Stromal cell of bone marrow (primary cell): ENCODE measurements at places on chromosomes 5 and 9.
A peak's percentile ranks its signal among the peaks of the same experiment; 100 is the strongest.

DNA sequence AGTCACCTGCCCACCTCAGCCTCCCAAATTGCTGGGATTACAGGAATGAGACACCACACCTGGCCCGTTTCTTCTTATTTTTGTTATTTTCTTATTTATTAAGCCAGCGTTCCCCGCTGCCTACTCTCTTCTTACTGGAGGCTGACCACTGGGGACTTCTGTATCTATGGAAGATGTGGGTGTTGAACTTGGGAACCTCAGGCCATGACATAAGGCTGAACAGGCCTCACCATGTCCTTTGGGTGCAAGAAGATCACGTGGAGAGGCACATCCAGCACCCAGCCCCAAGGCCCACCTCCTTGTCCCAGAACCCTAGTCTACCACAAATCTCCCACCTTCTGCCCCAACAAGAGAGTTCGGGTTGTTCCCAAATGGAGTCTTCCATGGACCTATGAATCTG, 59.4 kb upstream of the NEK6 start:
- DNase-seq: no peak

GRCh38 chr5:6849316-6850105, 136.3 kb downstream of the TENT4A start:
- DNase-seq: no peak

DNA sequence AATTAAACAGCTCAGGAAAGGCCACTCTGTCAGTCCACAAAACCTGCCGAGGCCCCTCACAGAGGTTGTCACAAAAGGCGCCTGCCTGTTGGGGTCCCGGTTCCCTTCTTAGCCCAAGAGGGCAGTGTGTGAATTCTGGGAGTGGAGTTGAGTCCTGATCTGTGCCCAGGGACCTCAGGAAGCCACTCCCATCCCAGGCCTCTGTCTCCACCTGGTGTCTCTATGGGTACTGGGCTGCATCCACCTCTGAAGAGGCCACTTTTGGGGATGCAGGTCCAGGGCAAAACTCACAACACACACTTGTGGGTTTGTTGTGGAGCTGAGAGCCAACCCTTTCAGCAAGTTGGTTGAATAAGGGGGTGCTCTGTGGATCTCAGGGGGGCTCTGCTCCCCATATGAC, 74.3 kb upstream of the STXBP1 start:
- no peak for DNase-seq

DNA sequence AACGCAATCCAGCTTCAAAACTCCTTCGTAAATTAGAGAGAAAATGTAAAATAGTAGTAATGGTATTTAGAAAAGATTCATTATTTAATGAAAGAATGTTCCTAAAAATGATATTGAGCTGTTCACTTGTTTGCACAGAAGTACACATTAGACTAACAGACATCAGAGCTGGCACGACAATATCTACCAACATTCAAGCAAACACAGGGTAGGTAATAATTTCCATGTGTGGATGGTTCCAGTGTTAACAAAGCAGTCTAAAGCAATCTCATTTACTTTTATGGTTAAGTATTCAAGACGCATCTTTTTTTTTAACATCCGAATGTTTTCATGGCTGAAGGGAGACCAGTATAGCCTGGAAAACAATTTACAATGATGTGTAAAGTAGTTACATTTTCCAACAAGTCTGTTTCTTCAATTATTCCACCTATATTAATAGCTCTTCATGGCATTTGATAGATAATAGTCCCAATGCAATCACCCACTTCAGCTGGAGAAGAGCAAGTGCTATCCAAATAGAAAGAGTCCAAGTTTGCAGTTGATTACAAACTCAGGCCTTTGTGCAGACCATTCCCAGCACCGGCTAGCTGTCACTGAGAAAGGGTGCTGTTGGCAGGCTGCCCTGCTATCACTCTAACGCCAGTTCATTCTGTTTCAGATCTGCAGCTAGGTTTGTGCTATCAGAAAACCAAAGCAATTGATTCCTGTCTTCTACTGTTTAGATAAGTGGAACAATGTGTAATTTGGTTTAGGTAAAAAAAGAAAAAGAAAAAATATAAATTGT, 458.8 kb downstream of the DTWD2 start:
- no peak for DNase-seq

- DNase-seq: no peak
These were observed 104.3 kb downstream of the FGF18 start for GRCh38 chr5:171523781-171524180.

DNA sequence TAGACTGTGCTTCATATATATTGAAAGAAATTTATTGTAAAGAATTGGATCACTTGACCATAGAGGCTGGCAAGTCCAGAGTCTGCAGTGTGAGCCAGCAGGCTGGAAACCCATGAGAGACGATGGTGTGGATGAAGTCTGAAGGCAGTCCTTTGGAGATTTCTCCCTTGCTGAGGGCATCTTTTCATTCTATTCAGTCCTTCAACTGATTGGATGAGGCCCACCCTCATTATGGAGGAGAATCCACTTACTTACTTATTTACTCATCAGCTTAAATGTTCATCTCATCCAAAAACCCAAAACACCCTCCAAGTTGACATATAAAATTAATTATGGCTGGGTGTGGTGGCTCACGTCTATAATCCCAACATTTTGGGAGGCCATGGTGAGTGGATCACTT, 62.1 kb downstream of the MCTP1 start:
- DNase-seq: no peak

GRCh38 chr9:89218040-89218928, 39.7 kb upstream of the SHC3 start:
- no peak for DNase-seq

DNA sequence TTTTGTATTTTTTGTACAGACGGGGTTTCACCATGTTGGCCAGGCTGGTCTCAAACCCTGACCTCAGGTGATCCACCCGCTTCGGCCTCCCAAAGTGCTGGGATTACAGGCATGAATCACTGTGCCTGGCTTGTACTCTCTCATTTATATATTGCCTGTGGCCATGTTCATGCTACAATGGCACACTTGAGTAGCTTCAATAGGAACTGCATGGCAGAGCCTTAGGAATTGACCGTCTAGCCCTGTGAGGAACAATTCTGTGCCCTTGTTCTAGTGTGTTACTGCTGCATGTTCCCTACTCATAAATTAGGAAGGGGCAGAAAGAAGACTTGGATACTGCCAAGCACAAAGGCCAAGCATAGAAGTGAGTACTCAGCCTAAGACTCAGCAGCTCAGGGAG, 104.2 kb downstream of the LIFR start:
- no peak for DNase-seq

- no peak for DNase-seq
These were observed 34.4 kb upstream of the ELL2 start for GRCh38 chr5:95995962-95996489.

DNA sequence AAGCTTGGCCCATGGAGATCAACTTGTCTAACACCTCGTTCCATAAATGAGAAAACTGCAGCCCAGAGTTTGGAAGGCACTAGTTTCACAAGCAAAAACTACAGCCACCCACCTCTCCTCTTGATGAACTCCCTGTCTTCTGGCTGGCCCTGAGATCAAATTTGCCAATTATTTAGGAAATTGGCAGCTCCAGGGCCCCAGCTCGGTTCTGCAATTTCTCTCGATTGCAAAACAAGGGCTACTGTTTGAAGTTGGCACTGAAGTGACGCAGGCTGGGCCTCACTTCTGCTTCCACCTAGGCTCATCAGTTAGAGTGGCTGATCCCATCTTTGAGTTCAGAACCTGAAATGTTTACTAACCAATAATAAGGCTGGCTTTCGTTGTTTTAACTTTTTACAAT, 3.7 kb upstream of the GPX3 start:
- no peak for DNase-seq

GRCh38 chr5:6604341-6604740, 28.5 kb downstream of the NSUN2 start:
- DNase-seq: no peak

GRCh38 chr9:120387257-120388002, 192.5 kb downstream of the CDK5RAP2 start:
- DNase-seq: no peak

DNA sequence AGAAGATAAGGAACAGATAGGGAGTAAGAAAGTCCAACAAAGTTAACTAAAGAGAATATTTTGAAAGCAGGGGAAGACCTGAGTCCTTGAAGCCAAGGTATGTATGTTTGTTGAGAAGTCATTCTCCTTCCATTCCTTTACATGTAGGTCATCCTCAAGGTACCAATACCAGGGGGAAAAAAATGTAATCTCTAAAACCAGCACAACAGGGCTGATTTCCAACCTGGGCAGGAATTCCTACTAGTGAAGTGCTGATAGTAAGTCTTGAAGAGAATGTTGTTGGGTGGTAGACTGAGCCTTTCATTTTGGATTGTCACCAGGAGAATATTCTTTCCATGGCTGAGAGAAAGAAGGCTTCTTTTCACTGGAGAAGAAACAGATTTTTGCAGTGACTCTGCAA, 117.1 kb upstream of the ZNF462 start:
- DNase-seq: no peak

DNA sequence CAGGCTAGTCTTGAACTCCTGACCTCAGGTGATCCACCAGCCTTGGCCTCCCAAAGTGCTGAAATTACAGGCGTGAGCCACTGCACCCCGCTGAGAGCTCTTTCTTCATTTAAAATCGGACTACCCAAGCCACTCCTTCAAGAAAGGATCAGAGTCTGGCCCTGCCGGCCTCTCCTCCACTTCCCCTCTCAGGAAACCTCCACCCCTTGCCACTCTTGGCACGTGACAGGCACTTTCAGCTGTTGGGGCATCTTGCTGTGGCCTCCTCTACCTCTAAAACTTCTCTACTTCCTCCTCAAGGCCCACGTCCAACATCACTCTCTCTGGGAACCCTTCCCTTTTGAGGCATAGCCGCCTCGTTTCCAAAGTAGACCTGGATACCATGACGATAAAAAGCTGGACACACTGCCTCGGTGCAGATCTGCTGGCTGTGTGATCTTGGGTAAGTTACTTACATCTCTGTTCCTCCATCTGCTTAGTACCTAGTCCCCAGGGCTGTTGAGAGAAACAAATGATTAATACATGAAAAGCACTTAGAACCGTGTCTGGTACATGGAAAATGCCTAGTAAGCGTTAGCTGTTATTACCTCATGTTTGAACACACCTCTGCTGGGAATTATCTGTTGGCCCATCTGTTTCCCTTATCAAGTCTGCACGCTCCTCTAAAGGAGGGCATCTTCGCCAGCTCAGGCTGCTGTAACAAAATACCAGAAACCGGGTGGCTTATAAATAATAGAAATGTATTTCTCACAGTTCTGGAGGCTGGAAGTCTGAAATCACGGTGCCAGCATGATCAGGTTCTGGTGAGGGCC, 55.3 kb downstream of the SMIM23 start:
- no peak for DNase-seq

- peak; percentile 15 for DNase-seq
These were observed 19.2 kb downstream of the CAPSL start for GRCh38 chr5:35919191-35919590.

DNA sequence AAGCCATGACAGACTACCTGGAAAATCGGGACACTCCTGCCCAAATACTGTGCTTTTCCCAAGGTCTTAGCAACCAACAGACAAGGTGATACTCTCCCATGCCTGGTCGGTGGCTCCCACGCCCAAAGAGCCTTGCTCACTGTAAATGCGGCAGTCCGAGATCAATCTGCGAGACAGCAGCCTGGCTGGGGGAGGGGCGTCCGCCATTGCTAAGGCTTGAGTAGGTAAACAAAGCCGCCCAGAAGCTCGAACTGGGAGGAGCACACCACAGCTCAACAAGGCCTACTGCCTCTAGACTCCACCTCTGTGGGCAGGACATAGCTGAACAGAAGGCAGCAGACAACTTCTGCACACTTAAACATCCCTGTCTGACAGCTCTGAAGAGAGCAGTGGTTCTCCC, 272.1 kb upstream of the CCNG1 start:
- no peak for DNase-seq

DNA sequence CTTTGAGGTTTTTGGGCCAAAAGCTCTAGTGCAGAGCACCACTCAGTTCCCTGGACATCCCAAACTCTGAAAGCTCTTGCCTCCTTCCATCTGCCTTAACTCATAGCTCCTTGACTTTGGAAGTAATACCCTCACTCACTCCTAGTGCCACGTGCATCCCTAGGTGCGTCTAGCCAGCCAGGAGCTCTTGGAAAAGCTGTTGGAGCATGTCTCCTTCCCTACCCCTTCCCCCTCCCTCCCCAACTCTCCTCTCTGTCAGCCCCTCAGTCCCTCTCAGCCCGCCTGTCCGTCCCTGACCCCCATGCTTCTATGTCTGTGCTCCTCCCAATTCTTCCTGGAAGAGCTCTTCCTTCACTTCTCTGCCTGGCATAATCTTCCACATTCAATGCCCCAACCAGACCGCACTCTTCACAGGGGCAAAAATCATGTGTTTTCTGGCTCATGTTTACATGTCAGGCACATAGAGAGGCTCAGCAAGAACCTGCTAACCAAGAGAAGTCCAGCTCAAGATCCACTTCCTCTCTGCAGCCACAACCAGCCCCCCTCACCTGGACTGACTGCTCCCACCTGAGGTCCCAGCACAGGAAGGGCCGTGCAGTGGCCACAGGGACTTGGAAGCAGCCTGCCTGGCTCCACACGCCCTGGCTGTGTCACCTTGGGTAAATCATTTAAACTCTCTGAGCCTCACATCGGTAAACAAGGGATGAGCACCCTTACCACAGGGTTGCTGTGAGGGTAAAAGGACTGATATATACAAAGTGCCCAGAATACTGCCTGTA, 58.4 kb downstream of the WHRN start:
- no peak for DNase-seq

DNA sequence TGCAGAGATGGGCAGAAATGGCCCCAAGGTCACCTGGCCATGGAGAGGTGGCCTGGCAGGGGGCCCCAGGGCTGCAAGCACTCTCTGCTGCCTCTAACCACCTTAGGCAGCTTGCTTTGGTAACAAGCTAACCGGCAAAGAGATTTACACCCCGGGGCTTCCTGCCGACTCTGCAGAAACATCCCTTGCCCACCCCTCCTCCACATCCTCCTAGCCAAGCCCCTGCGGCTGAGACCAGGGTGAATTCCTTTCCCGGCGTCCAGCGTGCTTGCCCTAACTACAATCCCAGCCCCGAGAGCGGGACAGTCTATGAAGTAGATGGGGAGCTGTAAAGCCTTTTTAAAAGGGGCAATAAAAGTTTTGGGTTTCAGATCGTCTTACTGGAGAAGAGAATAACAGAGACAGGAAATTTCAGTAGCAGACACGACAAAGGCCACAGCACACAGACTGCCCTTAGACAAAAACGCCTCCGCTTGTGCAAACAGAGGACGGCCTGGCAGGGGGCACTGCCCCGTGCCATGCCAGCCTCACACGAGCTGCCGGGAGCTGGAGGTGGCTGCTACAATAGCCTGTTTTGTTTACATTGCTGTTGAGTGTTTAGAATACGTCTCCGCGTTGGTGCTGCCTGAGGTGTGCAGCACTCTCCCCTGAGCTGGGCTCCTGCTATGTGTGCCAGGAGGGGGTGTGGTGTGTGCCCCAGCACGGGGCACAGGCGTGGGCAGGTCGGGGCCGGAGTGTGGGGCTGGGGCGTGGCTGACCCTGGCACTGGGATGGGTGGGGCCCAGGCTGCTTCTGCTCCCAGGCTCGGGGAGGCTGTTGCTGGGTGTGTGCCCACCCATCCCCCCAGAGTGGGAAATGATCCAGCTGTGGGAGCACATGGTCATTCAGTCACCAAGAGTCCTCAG, 15.3 kb downstream of the MYMK start:
- DNase-seq: no peak

GRCh38 chr9:13735181-13735580, 455.7 kb upstream of the MPDZ start:
- DNase-seq: no peak
